ENCODE measurements at places on chromosomes 6 and 20. TPM values are rescaled to one million over a fixed set of nuclear protein-coding genes. Genes with fewer than 3 reads are reported as not detected.

Gene RAET1E
- 0.36 TPM for total RNA-seq

Gene ADAT2
- total RNA-seq = 3.8 TPM

Gene PI16
- total RNA-seq = 1.8 TPM

Gene GGTLC1
- not detected for total RNA-seq

Gene RFX6
- not detected for total RNA-seq

Gene PRDM13
- total RNA-seq = not detected

Gene TXNDC5
- 344 TPM for total RNA-seq

Gene TGM3
- total RNA-seq = not detected

Gene RAET1L
- not detected for total RNA-seq

Gene WFDC11
- total RNA-seq = not detected

Gene BMP7
- total RNA-seq = not detected

Gene DEFB132
- total RNA-seq = not detected

Gene SIRPD
- not detected for total RNA-seq

Gene CCND3
- 21.0 TPM for total RNA-seq

- H3K4me1 ChIP-seq = peaks cover 15% of the 10 kb centered on the region
- H3K27me3 ChIP-seq = no peaks in the 10 kb centered on the region
- DNase-seq = peak; percentile 49
- H3K36me3 ChIP-seq = no peaks in the 10 kb centered on the region
- no peak overlapping the region for H3K4me3 ChIP-seq
These were observed 50.0 kb downstream of the SLC23A2 start for GRCh38 chr20:4951299-4951698.

GRCh38 chr6:150567823-150568383 is 31.8 kb upstream of the PLEKHG1 start:
- DNase-seq = no peak
- H3K4me3 ChIP-seq = no peak overlapping the region
- H3K27me3 ChIP-seq = peaks cover 7% of the 10 kb centered on the region
- no peak overlapping the region for H3K27ac ChIP-seq

- H3K27ac ChIP-seq = peak overlapping the region; percentile 88
- H3K36me3 ChIP-seq = peaks cover 3% of the 10 kb centered on the region
- H3K4me3 ChIP-seq = peak overlapping the region; percentile 84
- H3K27me3 ChIP-seq = peaks cover 7% of the 10 kb centered on the region
- peaks cover 22% of the 10 kb centered on the region for H3K4me1 ChIP-seq
These were observed 489 bp downstream of the TBX18 start for GRCh38 chr6:84763886-84764331.

DNA sequence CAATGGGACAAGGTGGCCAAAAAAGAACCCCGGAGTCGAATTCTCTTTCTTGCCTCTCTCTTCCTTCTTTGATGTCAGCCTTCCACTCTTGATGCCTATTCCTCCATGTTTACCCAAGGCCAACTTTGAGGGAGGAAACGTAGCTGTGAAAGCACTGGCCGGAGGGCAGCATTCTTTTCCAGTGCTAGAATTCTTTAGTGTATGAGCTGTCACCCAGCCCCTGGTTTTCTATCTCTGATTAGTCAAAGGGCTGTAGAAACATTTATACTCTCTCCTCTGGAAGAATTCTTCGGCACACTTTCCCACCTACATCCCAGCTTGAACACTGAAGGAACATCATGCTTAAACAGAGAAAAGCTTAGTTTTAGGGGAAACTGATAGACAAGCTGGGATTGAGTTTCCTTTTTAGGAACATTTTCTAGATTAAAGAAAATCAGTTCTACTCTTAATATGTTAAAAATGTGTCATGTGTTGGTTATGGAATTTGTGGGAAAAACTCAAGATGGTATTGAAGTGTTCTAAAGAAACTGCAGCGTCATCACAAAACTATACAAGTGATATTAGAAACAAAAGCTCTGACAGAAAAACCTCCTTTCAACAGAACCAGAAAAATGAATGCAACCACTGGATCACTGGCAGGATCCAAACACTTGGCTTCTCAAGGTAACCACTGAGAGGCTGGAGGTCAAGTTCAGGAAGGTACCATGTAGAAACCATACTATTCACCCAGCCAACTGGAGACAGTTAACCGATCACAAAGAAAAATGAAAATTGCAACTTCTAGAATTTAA is 20.7 kb upstream of the UTRN start:
- peak overlapping the region; percentile 29 for H3K4me3 ChIP-seq
- H3K36me3 ChIP-seq = no peaks in the 10 kb centered on the region
- H3K27me3 ChIP-seq = no peaks in the 10 kb centered on the region
- H3K27ac ChIP-seq = peak overlapping the region; percentile 95
- H3K4me1 ChIP-seq = peaks cover 49% of the 10 kb centered on the region
- DNase-seq = peak; percentile 34

DNA sequence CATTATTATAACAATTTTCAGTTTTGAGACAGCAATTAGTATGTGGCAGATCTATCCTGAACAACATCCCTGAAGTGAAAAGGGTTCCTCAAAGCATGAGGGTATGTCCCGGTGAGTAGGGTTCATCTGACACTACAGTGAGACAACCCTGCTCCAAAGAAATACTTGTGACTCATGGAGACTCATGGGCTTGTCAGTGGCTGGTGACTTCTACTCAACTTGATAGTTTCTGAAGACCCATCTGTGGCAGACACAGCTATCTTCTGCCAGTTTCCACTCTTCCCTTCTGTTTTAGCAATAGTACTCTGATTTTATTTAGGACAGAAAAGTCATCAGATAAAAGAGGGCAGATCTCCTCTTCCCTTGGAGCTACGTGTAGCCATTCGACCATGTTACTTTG is 41.4 kb downstream of the MAP3K7 start:
- peaks cover 60% of the 10 kb centered on the region for H3K36me3 ChIP-seq
- DNase-seq = no peak

GRCh38 chr6:5846889-5847288 is 159.8 kb downstream of the NRN1 start:
- no peak for DNase-seq
- H3K27ac ChIP-seq = no peak overlapping the region
- H3K27me3 ChIP-seq = peaks cover 23% of the 10 kb centered on the region
- no peak overlapping the region for H3K4me3 ChIP-seq
- H3K4me1 ChIP-seq = no peaks in the 10 kb centered on the region

DNA sequence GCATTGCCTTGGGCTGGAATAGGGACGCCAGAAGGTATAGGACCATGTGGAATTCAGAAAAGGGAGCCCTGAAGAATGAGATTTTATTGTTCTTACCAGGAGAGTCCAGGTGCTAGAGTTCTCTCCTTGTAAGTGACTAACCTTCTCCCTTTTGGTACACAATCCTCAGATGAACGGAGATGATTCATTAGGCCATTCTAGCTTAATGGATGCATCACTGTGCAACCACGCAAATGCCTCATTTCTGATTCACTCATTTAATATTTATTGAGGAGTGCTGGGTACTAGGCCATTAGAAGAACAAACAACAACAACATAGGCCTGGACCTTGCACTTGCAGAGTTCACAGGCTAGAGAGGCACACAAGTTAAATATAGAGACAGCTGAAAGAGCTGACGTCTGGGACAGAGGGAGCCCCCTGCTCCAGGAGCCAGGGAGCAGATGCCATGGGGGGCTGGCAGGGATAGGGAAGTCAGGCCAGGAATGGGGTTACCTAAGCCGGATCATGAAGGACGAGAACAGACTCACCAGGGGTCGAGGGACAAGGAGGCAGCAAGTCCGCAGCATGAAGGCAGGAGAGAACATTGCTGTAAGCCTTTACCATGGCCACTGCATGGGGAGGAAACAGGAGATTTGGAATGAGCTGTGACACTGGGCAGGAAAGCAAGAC is 179.5 kb upstream of the AKAP12 start:
- H3K27me3 ChIP-seq = no peaks in the 10 kb centered on the region
- H3K36me3 ChIP-seq = peaks cover 4% of the 10 kb centered on the region
- peak overlapping the region; percentile 89 for H3K27ac ChIP-seq
- H3K4me1 ChIP-seq = peaks cover 32% of the 10 kb centered on the region

DNA sequence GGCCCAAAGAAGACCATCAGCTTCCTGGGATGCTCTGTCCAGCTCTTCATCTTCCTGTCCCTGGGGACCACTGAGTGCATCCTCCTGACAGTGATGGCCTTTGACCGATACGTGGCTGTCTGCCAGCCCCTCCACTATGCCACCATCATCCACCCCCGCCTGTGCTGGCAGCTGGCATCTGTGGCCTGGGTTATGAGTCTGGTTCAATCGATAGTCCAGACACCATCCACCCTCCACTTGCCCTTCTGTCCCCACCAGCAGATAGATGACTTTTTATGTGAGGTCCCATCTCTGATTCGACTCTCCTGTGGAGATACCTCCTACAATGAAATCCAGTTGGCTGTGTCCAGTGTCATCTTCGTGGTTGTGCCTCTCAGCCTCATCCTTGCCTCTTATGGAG is 5.1 kb downstream of the OR2H1 start:
- no peaks in the 10 kb centered on the region for H3K27me3 ChIP-seq
- no peaks in the 10 kb centered on the region for H3K4me1 ChIP-seq
- H3K36me3 ChIP-seq = no peaks in the 10 kb centered on the region
- H3K27ac ChIP-seq = no peak overlapping the region
- DNase-seq = no peak

GRCh38 chr20:50358971-50359370 is 151.2 kb upstream of the PTPN1 start:
- no peak overlapping the region for H3K4me3 ChIP-seq
- H3K36me3 ChIP-seq = no peaks in the 10 kb centered on the region
- no peak for DNase-seq
- H3K27ac ChIP-seq = no peak overlapping the region
- no peaks in the 10 kb centered on the region for H3K4me1 ChIP-seq
- H3K27me3 ChIP-seq = no peaks in the 10 kb centered on the region

DNA sequence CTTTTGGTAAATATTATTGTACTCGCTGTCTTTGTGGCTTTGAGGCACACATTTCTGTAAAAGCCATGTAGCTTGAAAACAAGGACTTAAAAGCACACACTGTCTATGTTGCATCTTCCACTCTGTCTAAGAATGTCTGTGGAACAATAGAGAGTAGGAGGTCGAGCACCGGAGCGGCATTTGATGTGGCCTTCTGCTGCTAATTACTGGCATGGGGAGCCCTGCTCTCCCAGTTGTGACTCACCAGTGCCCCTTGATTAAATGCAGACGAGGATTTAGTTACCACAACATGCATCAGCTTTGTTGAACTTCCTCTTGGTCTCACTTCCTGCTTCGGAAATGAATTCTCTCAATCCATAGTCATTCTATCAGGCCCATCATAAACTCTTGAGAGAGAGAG is 680.7 kb upstream of the SLC35B3 start:
- peak; percentile 50 for DNase-seq
- H3K27ac ChIP-seq = no peak overlapping the region
- H3K4me1 ChIP-seq = peaks cover 3% of the 10 kb centered on the region
- H3K27me3 ChIP-seq = no peaks in the 10 kb centered on the region
- H3K4me3 ChIP-seq = peak overlapping the region; percentile 13
- no peaks in the 10 kb centered on the region for H3K36me3 ChIP-seq

DNA sequence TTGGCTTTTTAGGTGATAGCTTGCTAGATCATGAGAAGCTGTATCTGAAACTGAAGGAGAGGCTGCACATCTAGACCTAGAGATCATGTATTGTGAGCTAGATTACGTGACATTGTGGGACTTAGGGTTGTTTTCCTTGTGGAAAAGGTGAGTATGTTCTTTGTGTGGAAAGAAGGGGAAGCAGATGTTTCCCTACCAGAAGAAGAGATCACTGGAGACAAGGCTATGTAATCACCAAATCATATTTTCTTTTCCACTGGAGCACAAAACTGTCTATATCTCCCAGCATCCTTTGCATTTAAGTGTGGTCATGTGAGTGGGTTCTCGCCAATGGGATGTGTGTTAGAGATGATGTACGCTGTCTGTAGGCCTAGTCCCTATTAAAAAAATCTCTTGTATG is 7.0 kb upstream of the EPB41L2 start:
- H3K27ac ChIP-seq = no peak overlapping the region
- H3K4me1 ChIP-seq = no peaks in the 10 kb centered on the region
- DNase-seq = no peak

DNA sequence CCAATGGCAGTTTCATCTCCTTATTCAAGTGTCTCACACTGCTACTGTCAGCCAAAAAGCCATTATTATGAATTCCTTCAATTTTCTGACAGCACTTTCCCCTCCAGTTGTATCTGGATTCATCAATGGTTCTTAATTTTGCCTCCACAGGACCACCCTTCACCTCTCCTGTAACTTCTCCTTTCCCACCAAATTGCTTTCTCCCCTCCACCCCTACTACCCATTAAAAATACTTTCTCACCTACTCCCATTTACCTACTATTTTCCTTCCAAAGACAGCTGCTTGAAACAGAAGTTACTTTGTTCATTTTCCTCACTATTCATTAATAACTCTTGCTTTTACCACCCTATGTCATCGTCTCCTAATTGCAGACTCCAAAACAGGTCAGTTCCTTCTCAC is 29.8 kb downstream of the DEK start:
- H3K4me1 ChIP-seq = no peaks in the 10 kb centered on the region
- H3K27me3 ChIP-seq = no peaks in the 10 kb centered on the region
- DNase-seq = no peak
- no peak overlapping the region for H3K27ac ChIP-seq
- no peak overlapping the region for H3K4me3 ChIP-seq

DNA sequence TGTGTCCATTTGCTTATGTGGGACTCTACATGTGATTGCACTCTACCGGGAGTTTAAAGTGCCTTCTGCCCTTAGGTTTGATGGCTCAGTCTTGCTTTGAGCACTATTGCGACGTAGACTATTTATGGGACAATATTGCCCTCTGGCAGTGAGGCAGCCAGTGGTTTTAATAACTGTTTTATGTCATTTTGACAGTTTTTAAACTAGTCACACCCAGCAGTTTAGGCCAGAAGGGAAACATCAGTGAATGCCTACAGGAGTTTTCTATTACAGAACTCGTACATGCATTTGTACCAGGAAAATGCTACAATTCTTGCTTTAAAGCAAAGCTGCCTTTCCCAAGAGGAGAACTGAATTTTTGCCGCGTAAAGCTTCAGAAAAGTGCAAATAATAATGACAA is 813.7 kb downstream of the KIF16B start:
- H3K4me1 ChIP-seq = no peaks in the 10 kb centered on the region
- H3K27me3 ChIP-seq = no peaks in the 10 kb centered on the region
- no peak overlapping the region for H3K27ac ChIP-seq
- H3K36me3 ChIP-seq = no peaks in the 10 kb centered on the region
- H3K4me3 ChIP-seq = no peak overlapping the region

- H3K27me3 ChIP-seq = no peaks in the 10 kb centered on the region
- no peak for DNase-seq
- no peak overlapping the region for H3K4me3 ChIP-seq
- H3K4me1 ChIP-seq = peaks cover 32% of the 10 kb centered on the region
- peaks cover 67% of the 10 kb centered on the region for H3K36me3 ChIP-seq
These were observed 12.4 kb downstream of the UQCC2 start for GRCh38 chr6:33699131-33699530.

DNA sequence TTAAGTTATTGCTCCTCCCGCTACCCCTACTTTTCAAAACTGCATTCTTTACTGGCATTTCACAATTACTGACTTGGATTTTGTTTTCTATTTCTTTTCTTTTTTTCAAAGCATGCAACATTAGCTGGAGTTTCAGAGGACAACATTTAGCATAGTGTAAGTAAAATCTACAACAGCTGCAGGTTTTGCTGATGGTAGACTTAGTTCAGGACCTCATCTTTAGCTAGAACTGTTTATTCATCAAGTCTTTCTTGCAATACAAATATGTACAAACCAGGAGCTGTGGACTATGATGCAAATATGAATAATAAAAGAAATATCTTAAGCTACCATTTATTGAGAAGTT is 728 bp upstream of the CEP162 start:
- H3K4me3 ChIP-seq = peak overlapping the region; percentile 84
- H3K4me1 ChIP-seq = peaks cover 4% of the 10 kb centered on the region
- H3K27ac ChIP-seq = no peak overlapping the region
- peaks cover 20% of the 10 kb centered on the region for H3K27me3 ChIP-seq
- DNase-seq = no peak
